ENCODE measurements at places on chromosomes 11 and 22.

- DNase-seq = no peak
Measured at GRCh38 chr11:3720997-3721396, 49.8 kb upstream of the CHRNA10 start.

- no peak for DNase-seq
Measured at GRCh38 chr11:134346101-134346975, 14.6 kb downstream of the GLB1L2 start.

DNA sequence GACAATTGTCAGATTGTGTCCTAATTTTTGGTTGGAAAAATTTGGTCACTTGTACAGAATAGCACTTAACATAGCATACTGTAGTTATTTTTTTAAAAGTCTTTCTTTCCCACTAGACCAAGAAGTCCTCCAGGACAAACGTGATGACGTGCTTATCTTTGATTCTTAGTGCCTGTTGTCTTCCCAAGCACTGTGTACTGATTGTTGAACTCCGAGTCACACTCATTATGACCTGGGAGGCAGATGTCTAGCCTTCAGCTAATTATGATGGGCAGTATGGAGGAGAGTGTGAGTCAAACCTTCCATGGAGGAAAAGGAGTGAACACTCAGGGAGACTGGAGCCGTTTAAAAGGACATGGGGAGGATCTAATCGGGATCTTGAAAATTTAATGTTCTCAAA lies 119.8 kb downstream of the SPON1 start:
- DNase-seq = no peak

GRCh38 chr22:27554106-27554811 lies 247.3 kb downstream of the MN1 start:
- no peak for DNase-seq

- DNase-seq = no peak
Measured at GRCh38 chr22:35205961-35206360, 51.3 kb upstream of the HMGXB4 start.

GRCh38 chr22:46139895-46140350 lies 10.4 kb upstream of the PPARA start:
- DNase-seq = no peak

DNA sequence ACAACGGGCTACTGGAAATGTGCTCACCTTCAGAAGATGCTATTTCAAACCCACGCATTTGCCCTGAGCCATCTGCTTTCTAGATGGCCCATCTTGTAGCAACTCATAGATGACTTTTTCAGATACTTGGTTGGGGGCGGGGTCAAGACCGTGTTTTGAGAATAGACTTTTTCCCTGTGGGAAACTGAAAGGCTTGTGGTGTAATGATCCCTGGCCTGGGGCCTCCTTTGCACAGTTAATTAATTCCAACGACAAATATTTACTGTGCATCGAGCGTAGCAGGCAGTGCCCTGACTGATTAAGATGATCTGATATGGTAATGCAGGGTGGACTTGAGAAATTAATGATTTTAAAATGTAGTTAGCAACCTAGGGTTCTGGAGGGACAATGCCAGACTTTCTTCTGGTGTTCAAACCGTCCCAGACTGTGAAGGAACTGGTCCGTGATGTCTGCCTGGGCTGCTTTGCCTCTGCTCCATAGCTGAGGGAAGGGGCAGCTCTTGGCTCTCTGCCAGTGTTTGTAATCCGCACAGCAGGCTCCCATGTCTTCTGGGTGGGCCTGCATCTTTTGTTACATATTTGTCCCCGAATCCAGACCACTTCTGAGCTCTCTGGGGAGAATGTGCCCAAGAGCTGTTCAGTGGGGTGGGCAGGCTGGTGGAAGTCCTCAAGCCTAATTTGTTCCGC lies 84.8 kb downstream of the ADAMTS15 start:
- no peak for DNase-seq

- DNase-seq = no peak
Measured at GRCh38 chr11:119315131-119316015, 1.6 kb downstream of the MCAM start.

DNA sequence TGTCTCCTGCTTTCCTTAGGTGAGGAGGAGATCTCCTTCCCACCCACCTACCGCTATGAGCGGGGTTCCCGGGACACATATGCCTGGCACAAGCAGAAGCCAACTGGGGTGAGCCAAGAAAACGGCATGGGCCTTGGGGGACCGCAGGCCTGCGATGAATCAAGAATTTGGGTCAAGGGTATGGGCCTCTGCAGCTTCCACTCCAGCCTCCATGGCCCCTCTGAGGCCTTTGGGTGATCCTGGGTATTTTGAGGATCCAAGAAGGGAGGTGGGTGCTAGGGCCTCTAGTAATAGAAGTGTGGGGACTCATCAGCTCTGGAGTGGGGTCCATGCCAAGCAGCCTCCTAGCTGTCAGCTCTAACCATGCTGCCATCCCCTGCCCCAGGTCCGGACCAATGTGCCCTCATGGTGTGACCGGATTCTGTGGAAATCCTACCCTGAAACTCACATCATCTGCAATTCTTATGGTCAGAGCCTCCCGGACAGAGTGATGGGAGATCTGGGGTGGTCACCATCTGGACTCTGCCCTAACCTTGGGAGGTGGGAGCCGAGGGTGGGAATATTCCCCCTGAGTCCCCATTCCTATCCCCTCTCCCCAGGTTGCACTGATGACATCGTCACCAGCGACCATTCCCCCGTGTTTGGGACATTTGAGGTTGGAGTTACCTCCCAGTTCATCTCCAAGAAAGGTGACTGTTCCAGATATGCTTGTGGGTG lies 8.6 kb downstream of the INPPL1 start:
- peak; percentile 26 for DNase-seq

DNA sequence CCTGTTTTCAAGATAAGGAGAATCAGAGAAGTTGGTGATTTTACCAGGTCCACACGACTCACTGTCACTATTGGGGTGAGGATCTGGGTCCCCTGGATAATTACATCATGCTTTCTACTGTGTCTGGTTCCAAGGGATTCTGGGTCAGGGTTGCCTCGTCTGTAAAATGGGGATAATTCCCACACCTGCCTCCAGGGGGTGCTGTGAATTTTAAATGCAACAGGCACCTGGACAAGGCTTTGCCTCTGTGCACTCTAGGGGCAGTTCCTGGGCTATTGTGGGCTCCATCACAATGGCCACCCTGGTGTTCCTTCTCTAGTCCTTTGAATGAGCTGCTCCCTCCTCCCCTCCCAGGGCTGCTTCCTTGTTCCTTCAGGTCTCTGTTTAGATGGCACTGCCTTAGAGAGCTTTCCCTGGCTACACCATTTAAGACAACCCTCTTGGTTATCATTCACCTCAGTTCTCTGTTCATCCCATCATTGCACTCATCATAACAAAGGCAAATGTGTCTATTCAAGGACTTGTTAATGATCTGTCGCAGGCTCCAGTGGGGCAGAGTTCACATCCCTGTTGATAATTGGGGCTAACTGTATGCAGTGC lies 178.6 kb downstream of the MIAT start:
- DNase-seq = peak; percentile 55

DNA sequence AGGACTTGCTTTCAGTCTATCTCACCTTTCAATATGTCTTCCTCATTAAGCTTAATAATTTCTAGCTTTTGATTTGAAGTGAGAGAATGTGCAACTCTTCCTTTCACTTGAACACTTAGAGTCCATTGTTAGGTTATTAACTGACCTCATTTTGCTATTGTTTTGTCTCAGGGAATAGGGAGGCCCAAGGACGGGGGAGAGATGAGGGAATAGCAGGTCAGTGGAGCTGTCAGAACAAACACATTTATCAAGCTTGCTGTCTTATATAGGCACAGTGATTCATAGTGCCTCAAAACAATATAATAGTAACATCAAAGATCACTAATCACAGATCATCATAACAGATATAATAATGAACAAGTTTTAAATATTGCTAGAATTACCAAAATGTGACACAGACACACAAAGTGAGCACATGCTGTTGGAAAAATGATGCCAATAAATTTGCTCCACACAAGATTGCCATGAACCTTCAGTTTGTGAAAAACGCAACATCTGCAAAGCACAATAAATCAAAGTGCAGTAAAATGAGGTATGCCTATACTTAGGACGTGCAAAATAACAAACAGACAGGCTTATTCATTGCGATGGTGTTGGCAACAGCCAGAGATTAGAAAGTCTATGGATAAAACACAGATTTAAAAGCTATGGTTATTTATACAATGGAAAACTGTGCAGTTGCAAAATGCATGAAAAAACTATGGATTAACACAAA lies 106.3 kb upstream of the TEAD1 start:
- no peak for DNase-seq

GRCh38 chr11:65934014-65934413 lies 11.3 kb upstream of the TSGA10IP start:
- DNase-seq = no peak

DNA sequence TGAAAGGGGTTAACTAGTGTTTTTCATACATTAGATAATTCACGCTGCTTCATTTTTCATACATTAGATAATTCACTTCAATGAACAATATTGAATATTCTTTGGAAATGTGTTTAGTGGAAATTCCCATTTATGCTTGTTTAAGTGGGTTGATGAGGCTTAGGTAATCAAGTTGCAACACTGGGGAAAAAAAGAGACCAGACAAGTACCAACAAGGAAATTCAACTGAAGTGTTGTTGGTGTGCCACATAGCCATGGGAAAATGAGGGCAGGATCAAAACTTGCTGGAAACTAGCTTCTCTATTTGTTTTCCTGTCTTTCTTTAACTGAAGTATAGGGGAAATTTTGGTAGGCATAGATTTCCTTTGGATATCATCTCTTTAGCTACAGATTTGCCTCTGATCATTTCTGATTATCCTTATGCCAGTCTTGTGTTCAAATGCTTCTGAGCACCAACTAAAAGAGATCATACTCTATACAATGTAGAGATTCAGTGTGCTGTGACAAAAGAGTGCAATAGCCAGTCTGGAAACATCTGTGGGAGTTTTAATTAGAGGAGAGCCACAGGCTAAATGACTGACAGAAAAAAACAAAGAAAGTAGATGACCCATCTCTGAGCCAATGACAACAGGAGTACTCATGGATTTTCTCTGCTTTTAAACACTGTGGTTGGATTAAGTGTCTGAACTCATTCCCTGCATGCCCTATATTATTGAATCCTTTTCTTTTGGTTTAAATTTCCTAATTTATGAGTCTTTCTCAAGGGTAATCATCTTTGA lies 67.6 kb upstream of the CTSC start:
- DNase-seq = no peak

- DNase-seq = no peak
Measured at GRCh38 chr11:104410336-104410735, 246.4 kb upstream of the PDGFD start.

DNA sequence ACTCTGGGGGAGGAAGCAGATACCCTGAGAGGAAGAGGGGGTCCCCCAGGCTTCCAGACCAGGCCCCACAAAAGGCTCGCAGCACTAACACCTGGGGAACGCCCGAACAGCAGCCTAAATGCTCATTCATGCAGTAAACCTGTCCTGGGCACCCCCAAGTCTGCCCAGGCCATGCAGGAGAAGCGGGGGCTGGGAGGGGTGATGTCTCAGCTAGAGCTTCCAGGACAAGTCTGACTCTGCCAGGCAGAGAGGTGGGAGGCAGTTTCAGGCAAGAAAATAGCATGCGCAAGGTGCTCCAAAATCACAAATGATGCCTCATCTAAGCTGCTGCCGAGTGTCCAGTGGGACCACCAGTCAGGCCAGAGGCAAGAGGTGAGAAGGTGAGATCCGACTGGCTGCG lies 14.6 kb downstream of the CABP7 start:
- DNase-seq = no peak

- DNase-seq = no peak
Measured at GRCh38 chr11:70073871-70074371, 4.2 kb upstream of the ANO1 start.

GRCh38 chr11:9203691-9204311 lies 61.3 kb downstream of the DENND5A start:
- DNase-seq = no peak

DNA sequence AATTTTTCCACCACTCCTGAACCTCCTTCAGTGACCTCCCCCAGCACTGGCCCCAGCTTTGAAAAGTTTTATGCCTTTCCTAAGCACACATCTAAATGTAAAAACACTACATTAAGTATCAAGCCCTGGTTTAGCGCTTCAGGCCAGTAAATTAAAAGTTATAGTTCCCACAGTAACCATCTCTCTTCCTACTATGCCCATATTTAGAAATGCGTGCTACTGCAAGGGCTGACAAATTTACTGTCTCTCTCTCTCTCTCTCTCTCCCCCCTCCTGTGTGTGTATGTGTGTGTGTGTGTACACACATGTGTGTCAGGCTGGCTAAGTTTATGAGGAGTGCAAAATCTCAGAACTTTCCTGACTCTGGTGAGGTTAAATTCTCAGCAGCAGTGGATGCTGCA lies 231.4 kb downstream of the LARGE1 start:
- no peak for DNase-seq

DNA sequence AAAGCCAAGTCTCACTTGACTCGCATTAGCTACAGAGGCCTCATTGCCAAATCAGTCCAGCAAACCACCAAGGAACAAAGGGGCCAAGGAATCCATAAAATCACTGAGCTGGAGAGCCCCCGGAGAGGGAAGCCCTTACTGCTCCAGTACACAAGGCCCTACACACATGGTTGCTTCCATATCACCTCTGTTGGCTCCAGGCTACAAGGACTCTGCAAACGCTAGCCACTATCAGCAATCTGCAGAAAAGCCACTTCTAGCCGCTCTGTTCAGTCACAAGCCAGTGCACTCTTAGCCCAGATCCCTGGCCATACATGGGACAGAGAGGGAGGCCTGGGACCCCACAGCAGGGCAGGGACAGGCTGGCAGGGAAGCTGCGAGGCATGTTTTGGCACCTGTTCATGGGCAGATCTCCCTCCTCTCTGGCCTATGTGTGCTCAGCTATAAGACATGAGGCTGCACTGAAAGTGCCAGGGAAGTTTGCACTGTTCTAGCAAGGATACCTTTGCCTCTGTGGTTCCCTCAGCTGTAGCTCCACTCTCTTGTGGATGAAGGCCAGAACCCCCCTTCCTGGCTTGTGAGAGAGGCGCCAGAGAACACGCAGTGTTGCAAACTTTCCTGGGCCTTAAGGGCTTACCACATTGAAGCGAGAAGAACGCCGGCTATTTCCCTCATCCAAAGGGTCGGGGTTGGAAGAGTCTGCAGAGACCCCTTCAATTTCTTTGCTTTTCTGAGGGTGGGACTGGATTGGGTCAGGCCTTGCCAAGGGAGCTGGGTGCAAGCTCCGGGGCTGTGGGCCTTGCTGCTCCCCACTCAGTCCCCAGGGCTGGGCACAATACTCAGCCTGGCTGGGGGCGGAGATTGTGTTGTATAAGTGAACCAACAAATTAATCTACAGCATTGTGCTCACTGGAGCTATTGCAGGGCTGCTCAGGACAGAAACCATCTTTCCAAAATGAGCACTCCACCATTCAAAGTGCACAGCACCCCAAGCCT lies 108.7 kb upstream of the PITPNB start:
- no peak for DNase-seq

GRCh38 chr11:6646918-6647679 lies 8.5 kb downstream of the DCHS1 start:
- peak; percentile 53 for DNase-seq

GRCh38 chr11:6228520-6228919 lies 5.9 kb downstream of the FHIP1B start:
- no peak for DNase-seq

DNA sequence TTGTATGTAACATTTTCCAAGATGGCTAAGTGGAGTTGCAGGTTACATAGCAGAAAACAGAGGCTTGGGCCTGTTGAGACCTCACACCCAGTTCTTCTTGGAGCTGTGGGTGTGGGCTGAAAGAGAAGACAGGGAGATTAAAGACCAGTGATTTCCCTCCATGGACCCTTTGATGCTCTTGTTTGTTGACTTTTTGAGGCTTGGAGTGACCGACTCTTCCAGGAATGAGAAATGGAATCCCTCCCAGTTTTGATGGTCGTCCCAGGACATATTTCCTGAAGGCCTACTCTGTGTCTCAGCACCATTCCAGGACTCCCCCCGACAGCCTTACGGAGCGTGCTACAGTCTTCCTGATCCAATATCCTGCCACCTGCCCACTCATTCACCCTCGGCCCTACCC lies 96.9 kb downstream of the PTPRJ start:
- DNase-seq = no peak

- peak; percentile 61 for DNase-seq
Measured at GRCh38 chr22:41286639-41287091, 678 bp upstream of the RANGAP1 start.
